NK-92 treated with Interleukin-12 subunit alpha and Interleukin-12 subunit beta, amount 100 ng/mL, for 24 hours (cell line): ENCODE measurements at places on chromosomes 11 and 22.
A peak's percentile ranks its signal among the peaks of the same experiment; 100 is the strongest.

GRCh38 chr11:79493555-79494171, 52.8 kb upstream of the TENM4 start:
- DNase-seq: peak; percentile 32

DNA sequence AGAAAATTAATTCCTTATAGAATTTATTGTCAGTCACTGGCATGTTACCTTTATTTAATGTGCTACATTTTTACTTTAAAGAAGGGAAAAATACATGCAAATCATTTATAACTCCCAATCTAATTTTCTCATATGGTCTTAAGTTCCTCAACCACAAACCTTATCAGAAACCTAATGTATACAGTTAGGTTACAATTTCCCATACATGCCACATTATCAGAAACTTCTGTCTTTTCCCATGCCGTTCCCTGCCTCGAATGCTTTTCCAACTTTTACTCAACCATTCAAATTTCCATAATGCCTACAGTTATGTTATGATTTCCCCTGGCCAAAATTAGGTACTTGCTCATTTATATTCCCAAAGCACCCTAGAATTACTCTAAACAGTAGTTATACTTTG, 13.5 kb downstream of the RSF1 start:
- DNase-seq: no peak

DNA sequence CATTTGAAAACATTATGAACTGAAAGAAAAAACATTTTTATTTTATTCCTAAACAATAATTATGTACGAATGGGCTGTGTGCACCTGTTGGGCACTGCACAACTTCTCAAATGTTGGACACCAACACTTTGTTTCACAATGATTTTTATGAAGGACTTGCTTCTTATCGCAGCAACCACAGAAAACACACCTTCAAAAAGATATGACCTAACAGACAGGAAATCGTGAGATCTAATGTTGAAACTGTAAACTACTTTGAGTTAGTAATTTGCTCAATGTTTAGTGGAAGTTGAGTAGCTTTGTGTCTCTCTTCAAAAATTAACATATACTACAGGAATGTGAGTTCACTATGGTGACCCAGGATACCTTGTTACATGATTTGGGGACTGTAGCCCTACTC, 98.6 kb downstream of the NXPE2 start:
- DNase-seq: no peak

DNA sequence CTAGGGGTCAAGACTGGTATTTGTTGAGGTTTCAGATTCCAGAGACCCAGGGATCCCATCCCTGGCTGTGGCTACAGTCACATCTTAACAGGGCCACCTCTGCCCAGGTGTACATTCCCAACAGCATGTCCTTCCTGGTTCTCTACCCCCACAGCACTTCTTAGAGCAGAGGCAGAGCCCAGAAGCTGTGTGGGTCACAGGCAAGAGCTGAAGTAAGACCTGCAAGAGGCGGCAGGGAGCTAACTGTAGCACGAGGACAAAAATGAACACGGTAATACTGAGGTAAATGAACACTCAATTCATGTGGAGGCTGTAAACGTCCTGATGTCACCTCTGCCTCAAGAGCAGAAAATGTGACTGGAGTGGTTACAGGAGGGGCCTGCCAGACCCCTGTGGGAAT, 21.7 kb upstream of the RAPSN start:
- no peak for DNase-seq

GRCh38 chr11:82906931-82907330, 5.4 kb downstream of the DDIAS start:
- DNase-seq: no peak

DNA sequence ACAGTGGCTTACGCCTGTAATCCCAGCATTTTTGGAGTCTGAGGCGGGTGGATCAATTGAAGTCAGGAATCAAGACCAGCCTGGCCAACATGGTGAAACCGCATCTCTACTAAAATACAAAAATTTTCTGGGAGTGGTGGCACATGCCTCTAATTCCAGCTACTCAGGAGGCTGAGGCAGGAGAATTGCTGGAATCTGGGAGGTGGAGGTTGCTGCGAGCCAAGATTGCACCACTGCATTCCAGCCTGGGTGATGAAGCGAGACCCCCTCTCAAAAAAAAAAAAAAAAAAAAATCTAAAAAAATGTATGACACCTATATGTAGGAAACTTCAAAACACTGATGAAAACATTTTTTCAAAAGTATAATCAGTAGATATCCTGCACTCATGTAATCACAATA, 242.7 kb upstream of the CHORDC1 start:
- no peak for DNase-seq

GRCh38 chr22:46381731-46382130, 46.2 kb downstream of the TRMU start:
- no peak for DNase-seq

GRCh38 chr22:36102995-36103394, 57.6 kb downstream of the APOL3 start:
- DNase-seq: no peak

GRCh38 chr11:31801298-31801702, 9.8 kb downstream of the PAX6 start:
- no peak for DNase-seq
